ENCODE measurements at places on chromosomes 3 and 15.

GRCh38 chr3:179590669-179591068 lies 13.8 kb downstream of the MRPL47 start:
- DNase-seq, result no peak

- DNase-seq, result peak; percentile 40
Observed at GRCh38 chr3:150324788-150325187, 83.3 kb upstream of the TSC22D2 start.

GRCh38 chr3:5210926-5211325 lies 23.4 kb downstream of the EDEM1 start:
- DNase-seq, result no peak

DNA sequence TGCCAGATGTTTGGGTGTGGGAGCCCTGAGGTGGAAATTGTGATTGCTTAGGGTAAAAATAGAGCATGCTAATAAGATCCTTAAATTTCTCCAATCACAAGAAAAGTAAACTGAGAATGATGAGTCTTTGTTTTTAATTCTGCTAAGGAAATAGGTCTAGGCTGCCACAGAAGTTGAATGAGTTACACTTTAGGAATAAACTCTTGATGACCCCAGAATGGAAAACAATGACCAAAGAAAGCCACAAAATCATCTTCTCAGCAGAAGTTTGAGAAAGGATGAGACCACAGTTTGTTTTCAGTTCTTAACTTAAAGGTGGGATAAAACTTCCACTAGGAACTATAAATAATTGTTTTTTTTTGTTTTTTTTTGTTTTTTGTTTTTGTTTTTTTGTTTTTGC lies 164.6 kb upstream of the BCL6 start:
- no peak for DNase-seq

DNA sequence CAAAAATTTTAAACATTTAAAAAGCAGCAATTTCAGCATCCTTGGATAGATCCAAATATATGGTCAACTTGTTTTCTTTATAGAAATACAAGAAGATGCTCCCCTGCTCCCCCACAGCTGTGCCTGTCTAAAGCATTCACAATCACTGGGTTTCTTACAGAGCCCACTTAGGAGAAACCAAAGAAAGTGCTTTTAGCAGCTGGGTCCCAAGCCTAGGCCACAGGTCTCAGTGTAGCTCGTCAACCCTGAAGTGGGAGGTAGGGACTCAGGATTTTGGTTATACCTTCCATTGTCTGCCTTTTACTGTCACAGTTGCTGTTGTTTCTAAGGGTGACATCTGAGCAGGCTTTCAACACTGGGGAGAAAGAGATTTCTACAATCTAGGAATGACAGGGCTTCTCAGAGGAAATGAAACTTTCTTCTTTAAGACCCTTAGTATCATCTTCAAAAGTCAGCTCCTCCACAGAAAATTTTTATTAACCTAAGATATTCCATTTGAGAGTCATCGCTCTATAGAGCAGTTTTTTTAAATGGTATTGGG lies 199.3 kb upstream of the CMC1 start:
- DNase-seq, result no peak

DNA sequence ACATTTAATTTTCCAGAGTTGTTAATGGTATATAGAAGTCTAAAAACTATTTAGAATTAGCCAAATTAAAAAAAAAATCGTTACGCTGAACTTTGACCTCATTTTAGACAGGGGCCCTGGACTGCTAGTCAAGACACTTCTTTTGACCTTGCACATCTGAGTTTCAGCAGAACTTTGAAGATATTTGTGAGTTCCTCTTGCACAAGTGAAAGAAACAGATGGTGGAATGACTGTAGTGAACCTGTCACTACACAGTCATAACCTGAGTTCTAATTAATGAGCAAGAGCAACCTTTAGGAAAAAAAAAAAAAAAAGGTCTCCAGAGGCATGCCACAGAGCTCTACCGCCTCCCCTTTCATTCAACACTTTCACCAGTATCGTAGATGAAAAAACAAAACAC lies 5.3 kb downstream of the MYO5C start:
- no peak for DNase-seq
